ENCODE measurements at places on chromosomes 11 and 22. TPM values are rescaled to one million over a fixed set of nuclear protein-coding genes. Genes with fewer than 3 reads are reported as not detected.
A peak's percentile ranks its signal among the peaks of the same experiment; 100 is the strongest.

Gene FUT4
- total RNA-seq, result 16.4 TPM

Gene FOSL1
- 11.6 TPM for total RNA-seq

Gene BMAL1
- total RNA-seq, result 20.9 TPM

Gene CEND1
- total RNA-seq, result 1.2 TPM

Gene MEN1
- 19.5 TPM for total RNA-seq

Gene DRICH1
- not detected for total RNA-seq

Gene OR2AG1
- total RNA-seq, result not detected

Gene FAM118A
- total RNA-seq, result 424 TPM

Gene TMEM45B
- total RNA-seq, result 192 TPM

Gene SREBF2
- total RNA-seq, result 252 TPM

Gene CHEK1
- 3.3 TPM for total RNA-seq

DNA sequence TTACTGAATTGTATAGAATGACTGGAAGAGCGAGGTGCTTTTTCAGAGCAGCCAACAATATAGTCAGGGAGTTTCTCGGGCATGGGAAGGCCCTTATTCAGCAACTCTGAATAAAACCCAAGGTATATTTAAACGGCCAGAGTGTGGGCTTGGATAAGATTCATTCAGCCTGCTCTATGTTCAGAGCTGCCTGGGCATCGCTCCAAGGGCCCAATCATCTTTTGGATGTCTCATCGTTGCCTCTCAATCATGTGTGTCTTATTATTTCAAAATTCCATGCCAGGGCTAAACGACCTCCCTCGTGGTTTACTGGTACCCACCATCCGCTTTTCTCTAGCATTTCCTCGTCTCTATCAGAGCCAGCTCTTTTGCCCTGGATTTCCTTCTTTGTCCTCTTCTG lies 19.5 kb upstream of the NTM start:
- DNase-seq, result no peak

- no peak for DNase-seq
Measured at GRCh38 chr11:97557399-97557798, 1167.6 kb downstream of the JRKL start.

DNA sequence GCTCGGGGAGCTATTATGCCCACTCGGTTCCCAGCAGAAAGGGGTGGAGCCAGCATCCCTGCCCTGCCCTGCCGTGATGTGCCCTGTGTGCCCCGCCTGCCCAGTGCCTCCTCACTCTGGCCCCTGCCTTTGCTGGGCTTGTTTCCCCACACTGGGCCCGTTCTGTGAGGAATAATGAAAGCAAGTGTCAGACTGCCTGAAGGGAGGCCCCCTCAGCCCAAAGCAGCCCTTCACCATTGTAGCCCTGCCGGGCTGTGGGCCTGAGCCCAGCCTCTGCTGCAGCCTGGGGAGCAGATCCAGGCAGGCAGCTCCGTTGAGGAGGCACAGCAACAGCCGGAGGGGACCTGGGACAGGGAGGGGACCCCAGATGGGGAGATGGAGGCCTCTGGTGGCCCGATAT lies 20.2 kb upstream of the NEFH start:
- DNase-seq, result no peak

- DNase-seq, result no peak
Measured at GRCh38 chr11:131858505-131858904, 488.1 kb downstream of the NTM start.

GRCh38 chr11:4064278-4064955 lies 30.2 kb upstream of the RRM1 start:
- DNase-seq, result no peak

DNA sequence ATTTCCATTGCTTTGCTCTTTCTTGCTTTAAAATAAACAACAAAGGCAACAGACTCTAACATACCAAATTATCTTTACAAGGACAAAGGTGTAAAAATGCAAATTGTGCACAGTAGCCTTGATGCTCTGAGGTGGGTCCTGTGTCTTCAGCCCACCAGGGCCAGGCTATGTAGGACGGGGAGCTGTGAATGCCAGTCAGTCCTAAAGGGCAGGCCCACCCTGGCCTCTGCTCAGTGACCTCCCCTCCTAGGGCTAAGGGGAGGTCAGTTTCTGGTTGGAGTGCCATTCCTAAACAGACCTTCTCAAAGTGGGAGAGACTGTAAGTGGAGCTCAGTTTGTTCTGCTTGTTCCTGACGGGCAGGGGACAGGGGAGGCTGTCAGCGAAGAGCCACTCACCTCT lies 78.0 kb upstream of the SUSD2 start:
- DNase-seq, result no peak

DNA sequence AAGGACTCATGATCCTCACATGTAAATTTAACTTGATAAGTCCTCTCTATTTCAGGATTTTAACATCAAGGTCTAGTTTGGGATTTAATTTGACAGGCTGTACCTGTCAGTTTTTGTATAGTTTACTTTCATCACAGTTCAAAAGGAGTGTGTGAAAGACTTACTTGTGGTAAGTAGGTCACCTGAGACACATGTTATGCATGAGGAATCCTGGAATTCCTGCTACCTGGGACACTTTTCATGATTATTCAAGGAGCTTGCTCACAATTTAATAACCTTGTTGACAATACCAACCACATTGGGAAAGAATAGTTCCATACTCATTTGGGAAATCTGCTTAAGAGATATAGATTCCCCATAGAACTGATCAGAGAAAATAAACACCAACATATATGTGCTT lies 15.8 kb upstream of the SLC36A4 start:
- DNase-seq, result no peak

- DNase-seq, result no peak
Measured at GRCh38 chr11:27735281-27735680, 35.0 kb upstream of the BDNF start.

- DNase-seq, result peak; percentile 3
Measured at GRCh38 chr22:30867746-30868662, 100.6 kb downstream of the MORC2 start.

DNA sequence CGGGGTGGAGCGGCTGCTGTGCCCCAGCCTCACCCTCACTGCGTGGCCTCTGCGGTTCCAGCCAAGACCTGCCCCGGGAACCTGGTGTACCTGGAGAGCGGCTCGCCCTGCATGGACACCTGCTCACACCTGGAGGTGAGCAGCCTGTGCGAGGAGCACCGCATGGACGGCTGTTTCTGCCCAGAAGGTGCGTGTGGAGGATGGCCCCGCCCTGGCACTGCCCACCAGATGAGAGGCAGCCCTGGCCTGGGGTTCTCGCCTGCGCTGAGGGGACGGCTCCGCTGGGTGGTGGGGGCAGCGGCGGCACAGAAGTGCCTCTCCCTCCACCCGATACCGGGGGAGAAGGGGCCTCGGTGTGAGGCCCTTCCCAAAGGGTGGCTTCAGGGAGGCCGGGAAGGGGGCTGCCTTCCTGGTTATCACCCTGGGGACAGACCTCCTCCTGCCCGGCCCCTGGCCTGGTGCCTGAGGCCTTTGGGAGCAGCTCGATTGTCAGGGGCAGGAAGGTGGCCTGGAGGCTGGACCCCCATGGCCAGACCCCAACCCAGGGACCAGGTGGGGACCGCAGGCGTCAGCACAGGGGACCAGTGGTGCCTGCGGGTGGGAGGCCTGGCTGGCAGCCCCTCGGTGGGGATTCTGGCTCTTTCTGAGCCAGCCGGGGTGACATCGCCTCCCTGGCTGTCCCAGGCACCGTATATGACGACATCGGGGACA lies 7.1 kb downstream of the MUC2 start:
- no peak for DNase-seq

DNA sequence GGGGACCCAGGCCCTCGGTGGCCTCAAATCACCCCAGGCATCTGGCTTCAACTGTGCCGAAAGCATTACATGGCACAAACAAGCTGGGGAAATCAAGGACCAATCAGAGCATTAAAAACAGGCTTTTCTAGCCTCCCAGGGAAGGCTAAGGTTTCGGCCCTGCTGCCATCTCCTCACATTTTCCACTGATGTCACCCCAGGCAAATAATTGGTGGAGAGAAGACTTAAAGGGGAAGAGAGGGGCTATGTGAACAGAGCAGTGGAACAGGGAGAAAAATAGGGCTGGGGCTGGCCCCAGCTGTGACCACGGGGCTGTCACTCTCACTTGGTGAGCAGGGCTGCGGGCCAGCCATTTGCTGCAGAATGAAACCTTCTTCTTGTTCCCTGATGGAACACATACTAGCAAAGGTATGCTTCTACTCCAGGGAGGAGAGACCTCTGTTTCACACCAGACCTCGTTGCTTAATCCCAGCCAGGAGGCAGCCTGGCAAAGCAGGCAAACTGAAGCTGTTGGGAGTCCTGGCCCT lies 581.3 kb downstream of the SOX6 start:
- no peak for DNase-seq

GRCh38 chr11:125874556-125875124 lies 12.8 kb upstream of the HYLS1 start:
- DNase-seq, result peak; percentile 49

GRCh38 chr11:134455516-134455915 lies 43.5 kb upstream of the B3GAT1 start:
- DNase-seq, result no peak

DNA sequence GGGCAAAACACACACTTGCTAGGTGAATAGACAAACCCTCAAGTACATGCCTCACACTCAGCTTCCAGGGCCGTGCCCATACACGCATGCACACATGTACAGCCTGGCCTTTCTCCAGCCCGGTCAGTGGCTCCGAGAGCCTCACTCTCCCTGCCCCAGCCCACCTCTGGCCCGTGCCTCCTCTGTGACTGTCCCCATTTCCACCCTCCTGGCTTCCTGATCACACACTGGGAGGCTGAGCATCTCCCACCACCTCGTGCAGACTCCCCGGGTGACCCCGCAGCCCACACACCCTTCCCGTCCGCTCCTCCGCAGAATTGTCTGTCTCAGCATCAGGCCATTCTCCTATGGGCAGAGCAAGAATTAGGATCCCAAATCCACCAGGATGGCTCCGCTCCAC lies 634.1 kb downstream of the TBC1D22A start:
- DNase-seq, result no peak

GRCh38 chr11:16809886-16810668 lies 71.6 kb downstream of the C11orf58 start:
- DNase-seq, result no peak

- DNase-seq, result no peak
Measured at GRCh38 chr11:70466154-70466553, 67.8 kb downstream of the CTTN start.

DNA sequence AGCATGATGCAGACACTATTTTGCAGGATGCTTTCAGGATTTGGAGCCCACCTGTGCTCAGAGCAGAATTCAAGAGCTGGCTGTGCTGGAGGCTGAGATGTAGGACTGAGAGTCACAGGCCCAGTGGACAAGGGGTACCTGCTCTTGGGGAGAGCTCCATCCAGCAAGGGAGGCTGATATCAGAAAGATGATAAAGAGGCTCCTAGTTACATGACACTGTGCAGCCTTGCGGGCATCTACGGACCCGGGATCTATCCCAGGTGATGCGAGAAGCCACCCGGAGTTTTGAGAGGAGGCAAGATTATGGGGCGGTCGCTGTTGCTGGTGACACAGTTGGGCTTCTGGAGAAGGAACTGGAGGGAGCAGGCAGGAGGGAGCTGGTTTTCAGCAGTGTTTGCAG lies 579.0 kb downstream of the TBC1D22A start:
- no peak for DNase-seq

DNA sequence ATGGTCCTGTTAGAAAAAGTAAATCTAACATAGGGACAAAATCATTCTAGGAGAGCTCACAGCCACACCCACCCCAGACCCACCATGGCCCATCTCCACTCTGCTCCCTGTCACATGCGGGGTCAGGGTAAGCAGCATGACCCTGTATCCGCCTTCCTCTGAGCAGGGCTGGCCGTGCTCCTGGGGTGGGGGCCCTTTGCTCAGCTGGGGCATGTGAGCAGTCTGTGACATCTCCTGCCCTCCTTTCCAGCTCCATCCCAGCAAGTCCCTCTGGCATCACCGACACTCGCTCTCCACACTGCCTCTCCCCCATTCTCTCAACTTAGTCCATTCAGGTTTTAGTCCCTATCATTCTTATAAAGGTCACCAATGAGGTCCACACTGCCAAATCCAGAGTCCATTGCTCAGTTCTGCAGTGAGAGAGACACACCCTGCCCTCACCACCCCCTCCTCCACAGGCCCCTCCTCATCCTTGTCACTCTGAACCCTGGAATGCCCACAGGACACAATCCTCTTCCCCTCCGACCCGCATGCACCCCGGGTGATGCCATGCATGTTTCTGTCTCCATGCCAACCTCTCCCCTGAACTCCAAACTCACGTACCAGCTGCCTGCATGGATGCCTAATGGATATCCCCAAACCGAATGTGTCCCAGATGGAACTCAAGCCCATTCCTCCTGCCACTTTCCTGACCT lies 65.1 kb upstream of the PITPNB start:
- no peak for DNase-seq

- no peak for DNase-seq
Measured at GRCh38 chr11:76074148-76075095, 131.9 kb downstream of the WNT11 start.

GRCh38 chr22:38921120-38921519 lies 36.3 kb upstream of the APOBEC3A start:
- DNase-seq, result peak; percentile 91

- no peak for DNase-seq
Measured at GRCh38 chr11:62245271-62245753, 3.3 kb downstream of the SCGB1D2 start.

DNA sequence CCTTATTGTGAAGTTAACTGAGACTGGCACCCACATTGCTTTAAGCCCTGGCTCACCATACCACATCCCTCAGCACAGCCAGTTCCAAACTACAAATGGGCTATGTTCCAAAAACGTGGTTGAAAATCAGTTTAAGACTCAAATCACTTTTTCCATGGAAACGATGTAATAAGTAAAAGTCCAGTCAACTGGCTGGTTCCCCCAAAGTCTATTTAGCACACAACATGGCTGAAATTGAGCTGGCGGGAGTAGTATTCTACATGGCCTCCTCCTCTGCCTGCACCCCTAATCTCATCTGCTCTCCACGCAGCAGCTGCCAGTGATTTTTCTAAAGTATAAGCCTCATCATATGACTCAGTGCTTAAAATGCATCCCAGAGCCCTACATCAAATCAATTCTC lies 40.9 kb upstream of the BIRC3 start:
- DNase-seq, result no peak

GRCh38 chr22:31332010-31332409 lies 14.1 kb downstream of the PATZ1 start:
- DNase-seq, result no peak

DNA sequence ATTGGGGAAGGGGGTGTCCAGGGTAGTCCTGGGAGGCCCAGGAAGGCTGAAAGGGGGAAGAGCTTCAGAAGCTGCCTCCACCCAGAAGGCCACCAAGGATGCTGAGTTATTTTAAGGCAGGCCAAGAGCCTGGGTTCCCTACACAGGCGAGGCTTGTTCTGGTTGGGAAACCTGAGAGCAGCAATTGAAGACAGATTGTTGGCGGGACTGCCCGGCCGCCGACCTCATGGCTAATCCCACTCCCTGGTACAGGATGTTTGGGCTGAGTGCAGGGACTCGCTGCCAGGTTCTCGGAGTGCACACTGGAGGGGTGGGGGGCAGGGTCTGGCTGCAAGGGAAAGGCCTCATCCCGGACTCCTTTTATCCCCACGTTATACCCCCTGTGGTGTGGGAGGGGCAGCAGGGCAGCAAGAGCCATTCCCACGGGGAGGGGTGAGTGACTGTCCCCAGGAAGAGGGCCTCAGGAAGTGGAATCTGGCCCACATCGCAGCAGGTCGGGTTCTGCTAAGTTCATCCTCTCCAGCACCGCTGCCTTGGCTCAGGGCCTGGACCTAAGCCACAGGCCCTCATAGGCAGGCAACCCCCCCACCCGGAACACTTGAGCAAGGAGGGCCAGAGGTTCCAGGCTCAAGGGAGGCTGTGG lies 43.6 kb upstream of the PRR5 start:
- DNase-seq, result peak; percentile 39

GRCh38 chr11:104830080-104830479 lies 68.2 kb downstream of the CASP12 start:
- no peak for DNase-seq

Data from transverse colon (tissue), 4 donors.